Cortex of kidney (tissue), 1 donor: ENCODE measurements at places on chromosomes 3 and 15.

DNA sequence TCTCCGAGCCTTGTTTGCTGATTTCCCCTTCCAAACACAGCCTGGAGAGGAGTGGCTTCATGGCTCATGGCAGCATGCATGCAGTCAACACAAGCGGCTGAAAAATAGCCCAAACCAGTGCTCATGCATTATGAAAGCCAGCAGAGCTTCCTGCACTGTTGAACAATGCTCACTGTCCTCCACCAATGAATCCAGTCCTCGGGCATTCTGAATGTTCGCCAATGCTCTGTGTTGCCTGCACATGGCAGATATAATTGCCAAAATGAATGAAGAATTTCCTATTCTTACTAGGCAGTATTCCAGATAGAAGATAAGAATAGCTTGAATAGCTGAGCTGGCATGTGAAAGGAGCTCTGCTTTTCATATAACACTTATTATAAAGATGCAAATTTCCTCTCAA lies 252.7 kb downstream of the ROBO1 start:
- DNase-seq, result no peak

DNA sequence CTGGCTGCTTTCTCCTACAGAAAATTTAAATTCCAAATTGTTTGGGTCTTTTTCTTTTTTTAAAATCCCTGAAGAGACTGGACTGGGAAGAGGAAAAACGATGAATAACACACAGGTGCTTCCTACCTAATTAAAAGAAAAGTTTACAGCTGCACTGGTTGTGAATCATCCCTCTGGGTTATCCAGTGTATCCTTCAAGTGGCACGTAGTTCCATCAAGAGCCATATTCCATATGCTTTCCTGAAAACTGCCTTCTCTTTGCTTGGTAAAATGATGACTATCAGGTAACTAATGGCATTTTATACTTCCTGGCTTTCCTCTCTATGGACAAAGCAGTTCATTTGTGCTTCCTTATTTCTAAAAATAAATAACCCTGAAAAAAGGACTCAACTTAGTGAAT lies 123.2 kb downstream of the MAGI1 start:
- DNase-seq, result no peak

DNA sequence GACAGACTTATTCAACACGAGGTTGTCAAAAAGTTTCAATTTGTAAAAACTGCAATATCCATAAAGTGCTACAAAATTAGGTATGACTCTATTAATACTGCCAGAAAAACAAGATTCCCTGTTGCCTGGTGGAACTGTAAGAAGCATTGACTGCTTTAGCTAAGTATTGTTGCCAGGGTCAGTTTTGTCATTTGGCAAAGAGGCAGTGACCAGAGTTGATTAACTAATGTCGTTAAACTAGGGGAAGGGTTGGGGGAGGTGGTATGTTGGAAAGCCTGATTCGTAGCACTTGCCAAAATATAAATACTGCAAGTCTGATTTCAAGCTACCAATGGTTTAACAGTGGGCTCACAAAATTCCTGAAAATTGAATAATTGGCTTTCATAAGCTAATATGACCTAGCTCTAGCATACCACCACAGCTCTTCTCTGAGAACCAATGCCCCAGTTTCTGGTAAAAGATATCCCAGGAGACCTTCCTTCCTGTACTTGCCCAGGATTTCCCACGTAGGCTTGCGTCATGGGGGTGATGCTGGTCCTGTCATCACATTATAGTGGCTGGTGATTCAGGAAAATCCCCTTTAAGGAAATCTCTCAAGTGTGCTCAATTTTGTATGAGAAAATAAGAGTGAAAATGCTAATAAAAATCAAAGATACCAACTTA lies 266.4 kb upstream of the TBC1D5 start:
- DNase-seq, result no peak

DNA sequence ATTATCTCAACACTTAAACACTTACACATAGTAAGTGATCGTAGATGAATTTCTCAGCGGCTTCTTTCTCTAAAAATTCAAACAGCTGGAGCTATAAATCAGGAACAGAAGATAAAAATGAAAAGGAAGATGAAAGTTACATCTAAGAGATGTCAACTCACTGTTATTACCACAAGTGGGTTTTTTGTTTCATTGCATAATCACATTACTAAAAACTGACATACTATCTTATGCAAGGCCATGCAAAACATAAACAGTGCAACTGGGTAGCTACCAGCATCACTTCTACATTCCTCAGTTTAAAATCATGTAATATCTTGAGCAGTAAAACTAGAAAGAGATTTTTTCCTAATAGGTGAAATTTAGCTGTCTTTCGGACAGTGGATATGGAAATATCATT lies 14.9 kb downstream of the MINDY4B start:
- DNase-seq, result no peak

DNA sequence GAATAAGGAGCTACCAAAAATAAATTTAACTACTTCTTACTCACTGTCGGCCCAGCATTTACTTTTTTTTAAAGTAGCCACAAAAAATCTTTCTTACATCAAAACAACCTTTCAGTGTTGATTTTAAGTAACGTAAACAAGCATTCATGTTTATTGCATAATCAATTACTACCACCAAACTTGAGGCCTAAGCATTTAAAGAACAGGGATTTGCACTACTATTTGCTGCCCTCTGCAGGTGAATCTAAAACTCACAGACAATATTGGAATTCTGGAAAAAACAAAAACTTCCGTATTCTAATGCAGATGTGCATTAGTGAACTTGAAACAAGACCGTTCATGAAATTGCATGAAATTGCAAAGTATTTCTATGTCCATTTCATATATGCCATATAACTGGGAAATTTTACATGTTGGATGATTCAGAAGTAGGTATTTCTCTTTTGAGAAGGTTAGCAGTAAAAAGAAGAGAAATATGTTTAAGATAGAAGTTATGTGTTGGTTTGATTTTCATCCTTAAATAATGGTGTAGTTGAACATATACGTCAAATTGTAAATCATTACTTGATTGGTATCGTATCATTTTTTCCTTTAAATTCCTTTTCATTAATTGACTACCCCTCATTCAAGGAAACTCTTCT lies 55.6 kb downstream of the CGGBP1 start:
- no peak for DNase-seq

GRCh38 chr3:14701676-14702075 lies 26.7 kb downstream of the C3orf20 start:
- no peak for DNase-seq

- DNase-seq, result no peak
Measured at GRCh38 chr15:72271895-72272212, 500 bp downstream of the PARP6 start.

- no peak for DNase-seq
Measured at GRCh38 chr15:85473455-85473854, 93.1 kb downstream of the AKAP13 start.

DNA sequence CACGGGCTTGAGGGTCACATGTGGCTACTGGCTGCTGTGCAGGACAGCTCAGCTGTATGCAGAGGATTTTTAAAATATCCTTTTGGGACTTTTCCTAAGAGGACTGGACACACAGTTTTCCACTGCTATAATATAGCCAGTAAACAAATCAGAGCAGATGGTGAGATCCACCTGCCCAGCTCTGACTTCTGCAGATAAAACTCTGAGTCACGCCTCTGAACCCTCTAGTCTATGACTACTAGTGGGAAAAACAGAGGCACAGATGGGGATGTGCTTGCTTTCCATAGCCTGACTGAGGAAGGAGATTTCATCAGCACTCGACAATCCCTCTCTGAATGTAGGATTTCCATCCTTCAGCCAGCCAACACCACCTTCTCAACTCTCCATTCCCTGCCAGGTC lies 45.1 kb downstream of the COLQ start:
- no peak for DNase-seq

DNA sequence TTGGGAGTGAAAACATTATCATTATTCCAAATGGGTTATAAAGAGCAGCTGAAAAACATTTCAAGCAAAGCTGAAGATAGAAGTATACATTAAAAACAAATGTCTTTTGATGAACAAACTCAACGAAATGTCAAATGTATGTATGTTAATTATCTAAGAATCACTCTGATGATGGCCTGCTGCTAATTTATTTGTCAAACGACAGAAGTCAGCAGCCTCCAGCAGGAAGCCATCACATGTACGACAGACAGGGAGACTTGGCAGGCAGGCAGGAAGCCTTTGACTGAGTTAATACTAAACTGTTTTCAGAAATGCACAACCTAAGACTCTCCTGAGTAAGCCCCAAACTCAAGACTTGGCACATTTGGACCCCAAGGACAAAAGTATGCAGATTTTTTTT lies 491.1 kb downstream of the ZNF385D start:
- DNase-seq, result no peak

GRCh38 chr3:60953351-60953750 lies 297.9 kb downstream of the FHIT start:
- no peak for DNase-seq

GRCh38 chr3:31523543-31523942 lies 9.2 kb upstream of the STT3B start:
- no peak for DNase-seq

DNA sequence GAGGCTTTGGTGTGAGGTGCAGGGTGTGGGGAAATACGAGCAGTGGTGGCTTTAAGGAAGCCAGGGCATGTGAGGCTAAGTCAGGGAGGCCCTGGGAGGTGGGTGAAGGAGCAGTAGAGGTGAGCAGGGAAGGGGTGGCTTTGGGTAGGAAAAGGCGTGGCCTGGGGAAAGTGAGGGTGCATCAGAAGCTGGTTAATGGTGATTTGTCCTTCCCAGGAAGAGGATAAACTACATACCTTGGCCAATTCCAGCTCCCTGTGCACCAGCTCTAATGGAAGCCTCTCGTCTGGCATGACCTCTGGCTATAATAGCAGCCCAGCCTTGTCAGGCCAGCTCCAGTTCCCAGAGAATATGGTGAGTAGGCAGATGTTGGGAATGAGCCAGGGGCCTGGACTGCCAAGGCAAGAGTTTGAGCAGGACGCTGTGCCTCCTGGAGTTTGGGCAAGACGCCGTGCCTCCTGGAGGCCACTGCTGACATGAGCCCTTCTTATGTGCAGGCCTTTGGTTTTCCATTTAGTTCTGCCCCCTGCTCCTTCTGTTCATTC lies 41.3 kb downstream of the CDAN1 start:
- no peak for DNase-seq

DNA sequence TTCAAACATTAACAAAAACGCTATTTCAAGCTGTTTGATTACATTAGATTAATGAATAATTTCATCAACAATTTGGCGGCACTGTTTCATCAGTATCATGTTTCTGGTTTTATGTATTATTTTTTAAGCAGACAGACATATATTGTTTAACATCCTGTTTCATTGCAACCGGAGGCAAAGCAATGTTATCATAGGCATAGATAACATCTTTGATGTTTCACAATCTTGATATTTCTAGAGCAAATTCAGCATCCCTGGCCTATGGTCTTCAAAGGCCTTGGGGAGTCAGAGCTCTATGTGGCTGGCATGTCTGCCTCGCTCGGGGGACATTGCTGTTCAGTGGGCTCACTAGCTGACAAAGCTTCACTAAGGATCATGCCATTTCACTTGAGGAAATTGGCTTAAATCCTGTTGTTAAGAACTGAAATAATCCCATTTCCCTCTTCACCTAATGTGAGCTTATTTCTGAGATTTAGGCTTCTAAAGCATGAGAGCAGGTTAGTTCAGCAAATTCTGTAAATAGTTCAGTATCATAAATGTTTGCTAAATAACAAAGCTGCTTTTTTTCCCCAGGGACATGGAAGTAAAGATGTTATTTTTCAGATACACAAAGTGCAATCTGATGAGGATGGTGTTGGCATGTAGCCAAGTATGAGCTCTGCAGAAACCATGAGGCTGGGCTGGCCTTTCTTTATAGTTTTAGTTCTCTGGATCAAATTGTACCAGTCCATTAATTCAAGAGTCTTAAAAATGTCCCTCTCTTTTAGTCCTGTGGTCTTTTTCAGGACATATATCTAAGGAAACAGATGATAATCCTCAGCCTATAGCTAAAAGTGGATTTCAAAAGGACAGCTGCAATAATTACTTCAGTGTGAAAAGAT lies 941.4 kb downstream of the PLOD2 start:
- DNase-seq, result no peak

GRCh38 chr3:116716490-116716889 lies 6.9 kb downstream of the TUSC7 start:
- DNase-seq, result no peak

GRCh38 chr3:101898752-101899169 lies 49.4 kb downstream of the NFKBIZ start:
- DNase-seq, result no peak

DNA sequence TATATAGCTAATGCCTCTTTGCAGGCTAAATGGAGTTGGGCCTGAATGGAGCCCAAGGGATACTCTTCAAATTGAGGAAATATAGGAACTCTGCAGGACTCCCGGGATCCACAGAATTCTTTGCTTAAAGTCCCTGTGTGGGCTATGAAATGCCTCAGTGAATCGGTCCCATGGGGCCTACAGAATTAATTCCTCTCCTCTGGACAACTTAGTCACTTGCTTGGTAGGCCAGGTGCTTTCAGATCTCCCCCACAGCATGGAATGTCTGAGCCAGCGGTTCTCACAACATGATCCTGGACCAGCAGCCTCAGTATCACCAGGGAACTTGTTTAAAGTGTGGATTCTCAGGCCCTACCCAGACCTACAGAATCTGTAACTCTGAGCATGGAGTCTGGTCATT lies 15.1 kb upstream of the PRICKLE2 start:
- no peak for DNase-seq

DNA sequence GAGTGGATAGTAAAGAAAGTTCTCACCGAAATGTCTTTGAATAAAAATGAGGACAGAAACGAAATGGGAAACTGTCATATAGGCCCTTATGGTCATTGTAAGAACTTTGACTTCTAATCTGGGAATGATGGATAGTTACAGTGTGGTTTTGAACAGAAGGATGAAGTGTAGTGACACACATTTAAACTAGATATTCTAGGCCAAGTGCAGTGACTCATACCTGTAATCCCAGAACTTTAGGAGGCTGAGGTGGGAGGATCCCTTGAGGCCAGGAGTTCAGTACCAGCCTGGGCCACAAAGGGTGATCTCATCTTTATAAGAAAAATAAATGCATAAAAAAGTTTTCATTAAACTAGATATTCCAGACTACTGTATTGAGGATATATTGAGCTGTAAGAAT lies 452.8 kb downstream of the ROBO1 start:
- no peak for DNase-seq

GRCh38 chr15:74136814-74137536 lies 6.6 kb downstream of the ISLR2 start:
- no peak for DNase-seq

GRCh38 chr3:33385423-33385822 lies 54.8 kb downstream of the UBP1 start:
- DNase-seq, result no peak

DNA sequence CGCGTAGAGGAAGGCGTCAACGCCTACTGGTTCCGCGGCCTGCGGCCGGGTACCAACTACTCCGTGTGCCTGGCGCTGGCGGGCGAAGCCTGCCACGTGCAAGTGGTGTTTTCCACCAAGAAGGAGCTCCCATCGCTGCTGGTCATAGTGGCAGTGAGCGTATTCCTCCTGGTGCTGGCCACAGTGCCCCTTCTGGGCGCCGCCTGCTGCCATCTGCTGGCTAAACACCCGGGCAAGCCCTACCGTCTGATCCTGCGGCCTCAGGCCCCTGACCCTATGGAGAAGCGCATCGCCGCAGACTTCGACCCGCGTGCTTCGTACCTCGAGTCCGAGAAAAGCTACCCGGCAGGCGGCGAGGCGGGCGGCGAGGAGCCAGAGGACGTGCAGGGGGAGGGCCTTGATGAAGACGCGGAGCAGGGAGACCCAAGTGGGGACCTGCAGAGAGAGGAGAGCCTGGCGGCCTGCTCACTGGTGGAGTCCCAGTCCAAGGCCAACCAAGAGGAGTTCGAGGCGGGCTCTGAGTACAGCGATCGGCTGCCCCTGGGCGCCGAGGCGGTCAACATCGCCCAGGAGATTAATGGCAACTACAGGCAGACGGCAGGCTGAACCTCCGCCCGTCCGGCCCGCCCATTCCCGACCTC lies 4.1 kb downstream of the ISLR2 start:
- DNase-seq, result no peak
